Left ventricle myocardium superior (tissue), 1 donor: ENCODE measurements at places on chromosomes 13 and 19.

DNA sequence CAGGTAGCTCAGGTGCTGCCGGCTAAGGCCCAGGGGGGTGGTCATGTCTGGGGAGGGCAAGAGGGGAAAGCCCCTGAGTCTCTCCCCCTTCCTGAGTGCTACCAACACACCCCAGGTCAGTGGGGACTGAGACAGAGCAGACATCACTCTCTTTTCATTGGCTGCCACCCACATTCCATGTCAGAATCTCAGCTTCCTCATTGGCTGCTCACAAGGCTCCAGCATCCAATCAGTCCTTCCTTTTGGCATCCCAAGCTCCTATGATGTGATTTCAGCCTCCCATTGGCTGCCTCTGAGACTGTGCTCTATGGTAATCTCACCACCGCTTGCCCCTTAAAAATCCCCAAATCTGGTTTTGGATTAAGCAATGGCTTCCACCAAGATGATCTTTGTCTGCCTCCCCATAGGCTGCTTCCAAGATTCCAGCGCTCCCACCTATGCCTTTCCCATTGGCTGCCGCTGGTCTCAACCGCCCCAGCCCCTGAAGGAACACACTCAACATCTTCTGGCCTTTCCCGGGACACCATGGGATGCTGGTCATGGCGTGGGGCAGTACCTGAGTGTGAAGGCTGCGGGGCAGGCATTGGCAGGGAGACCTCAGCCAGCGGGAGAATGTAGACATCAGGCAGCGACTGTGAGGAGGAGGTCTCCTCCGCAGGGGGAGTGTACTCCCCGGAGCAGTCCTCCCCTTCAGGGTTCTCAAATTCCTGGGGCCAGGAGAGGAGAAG is 2.0 kb downstream of the LMTK3 start:
- no peak for DNase-seq

DNA sequence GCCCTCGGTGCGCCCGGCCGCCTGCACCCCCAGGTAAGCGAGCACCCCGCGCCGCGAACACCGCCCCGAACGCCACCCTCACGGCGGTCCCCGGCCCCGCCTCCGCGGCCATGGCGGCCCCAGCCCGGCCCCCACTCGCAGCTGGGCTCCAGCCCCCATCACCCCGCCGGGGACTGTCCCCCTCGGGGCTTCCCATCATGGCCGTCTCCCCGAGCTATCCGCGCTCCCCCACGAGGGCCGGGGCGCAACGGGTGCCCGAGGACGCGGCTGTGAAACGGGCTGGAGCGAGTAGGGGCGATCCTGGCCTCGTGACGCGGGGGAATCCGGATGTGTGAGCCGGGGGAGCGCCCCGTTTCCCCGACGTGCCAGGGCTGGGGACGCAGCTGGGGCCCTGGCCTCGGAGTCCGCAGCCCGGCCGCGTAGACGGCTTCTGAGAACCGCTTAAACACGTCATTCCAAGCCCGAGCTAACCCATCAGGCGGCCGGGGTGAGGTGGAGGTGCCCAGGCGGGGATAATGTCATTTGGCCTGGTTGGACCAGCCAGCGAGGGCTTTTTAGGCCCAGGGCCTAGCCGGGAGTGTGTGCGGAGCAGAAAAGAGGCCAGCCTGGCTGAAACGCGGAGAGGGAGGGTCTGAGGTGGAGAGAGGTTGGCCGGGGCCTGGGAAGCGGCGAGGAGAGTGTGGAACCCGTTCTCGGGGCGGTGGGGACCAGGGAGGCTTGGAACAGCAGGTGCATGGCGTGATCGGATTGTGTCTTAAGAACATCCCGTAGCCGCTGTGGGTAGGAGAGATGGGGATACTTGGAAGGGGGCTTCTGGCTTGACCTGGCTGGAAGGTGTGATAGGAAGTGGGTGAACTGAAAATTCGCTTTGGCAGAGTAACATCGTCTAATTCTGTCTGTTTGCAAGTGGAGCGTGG is 550 bp downstream of the CERS4 start:
- no peak for DNase-seq

- DNase-seq: no peak
Observed at GRCh38 chr13:44715287-44716230, 139.4 kb upstream of the TSC22D1 start.

- DNase-seq: peak; percentile 56
Observed at GRCh38 chr13:106573868-106574267, 5.9 kb upstream of the ARGLU1 start.

- DNase-seq: no peak
Observed at GRCh38 chr19:41641879-41642485, 15.1 kb upstream of the CEACAM4 start.

DNA sequence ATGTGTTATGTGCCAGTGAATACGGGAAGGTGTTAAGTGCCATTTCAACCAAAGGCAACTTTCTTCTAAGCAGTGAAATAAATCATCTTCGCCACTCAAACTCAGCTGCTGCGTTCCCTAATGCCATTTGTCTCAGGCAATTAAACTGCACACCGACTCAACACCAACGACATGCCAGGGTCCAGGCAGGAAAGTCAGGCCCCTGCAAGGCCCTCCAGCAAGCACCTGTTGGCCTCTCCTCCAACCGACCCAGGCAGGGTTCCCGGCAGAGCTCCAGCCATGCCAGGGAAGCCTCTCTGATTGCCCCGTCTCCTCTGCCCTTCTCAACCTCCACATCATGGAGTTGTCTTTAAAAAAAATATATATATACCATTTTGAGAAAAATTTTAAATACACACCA is 21.8 kb downstream of the SAFB2 start:
- DNase-seq: no peak

- no peak for DNase-seq
Observed at GRCh38 chr19:3281026-3281425, 56.6 kb downstream of the CELF5 start.

DNA sequence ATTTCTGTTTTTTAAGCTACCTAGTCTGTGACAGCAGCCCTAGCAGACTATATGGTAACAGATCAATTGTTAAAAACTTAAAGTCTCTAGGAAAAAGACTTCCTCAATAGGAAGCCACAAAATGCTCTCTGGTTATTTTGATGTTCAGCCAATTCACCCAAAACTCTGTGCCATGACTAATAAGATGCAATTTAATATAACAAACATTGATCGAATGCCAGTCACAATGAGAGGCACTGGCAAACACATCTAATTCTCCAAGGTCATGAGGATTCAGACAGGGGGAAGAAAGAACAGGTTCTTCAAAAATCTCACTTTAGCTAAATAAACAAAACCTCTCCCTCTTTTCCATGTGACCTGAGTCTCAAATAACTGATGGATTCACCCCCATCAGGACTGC is 107.5 kb downstream of the SUCLA2 start:
- DNase-seq: no peak

DNA sequence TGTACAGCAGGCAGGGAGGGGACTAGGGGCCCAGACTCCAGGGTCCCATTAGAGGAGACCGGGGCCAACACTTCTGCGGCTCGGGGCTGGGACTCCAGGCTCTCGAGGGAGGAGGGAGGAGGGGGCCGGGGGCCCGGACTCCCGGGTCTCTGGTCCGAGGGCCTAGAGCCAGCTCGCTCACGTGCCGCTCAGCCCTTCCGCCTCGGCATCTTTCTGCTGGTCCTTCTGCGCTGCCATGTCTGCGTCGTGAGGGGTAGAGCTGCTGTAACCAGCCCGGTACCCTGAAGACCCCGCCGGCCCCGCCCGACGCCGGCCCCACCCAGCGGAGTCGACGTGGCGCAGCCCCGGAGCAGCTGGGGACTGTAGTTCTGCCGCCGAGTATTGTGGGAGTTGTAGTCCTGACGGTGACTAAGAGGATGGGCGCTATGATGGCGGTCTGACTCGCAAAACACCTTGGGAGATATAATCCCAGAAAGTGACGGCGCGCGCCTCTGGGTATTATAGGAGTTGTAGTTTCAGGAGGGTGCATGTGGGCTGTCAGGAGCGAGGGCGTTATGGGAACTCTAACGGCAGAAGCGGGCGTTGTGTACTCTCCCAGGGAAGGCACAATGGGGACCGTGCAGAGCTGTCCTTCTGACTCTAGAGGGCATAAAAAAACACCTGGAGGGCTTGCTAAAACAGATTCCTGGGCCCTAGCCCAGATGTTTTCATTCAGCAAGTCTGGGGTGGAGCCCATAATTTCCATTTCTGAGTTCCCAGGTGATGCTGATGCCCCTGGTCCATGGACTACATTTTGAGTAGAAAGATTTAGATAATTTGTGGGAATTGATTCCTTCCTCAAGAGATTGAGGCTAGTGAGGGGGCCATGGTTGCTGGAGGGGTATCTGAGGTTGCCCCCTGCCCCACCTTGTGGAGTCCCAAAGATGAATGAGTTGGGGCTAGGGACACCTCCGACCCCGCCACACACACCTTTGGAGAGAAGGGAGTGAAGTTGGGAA is at the start of gene RABAC1:
RABAC1 (minus strand) TSS at position 266 of the 998 bp plus-strand sequence; CDS start at position 237, 29 bp downstream.
- DNase-seq: peak; percentile 90

DNA sequence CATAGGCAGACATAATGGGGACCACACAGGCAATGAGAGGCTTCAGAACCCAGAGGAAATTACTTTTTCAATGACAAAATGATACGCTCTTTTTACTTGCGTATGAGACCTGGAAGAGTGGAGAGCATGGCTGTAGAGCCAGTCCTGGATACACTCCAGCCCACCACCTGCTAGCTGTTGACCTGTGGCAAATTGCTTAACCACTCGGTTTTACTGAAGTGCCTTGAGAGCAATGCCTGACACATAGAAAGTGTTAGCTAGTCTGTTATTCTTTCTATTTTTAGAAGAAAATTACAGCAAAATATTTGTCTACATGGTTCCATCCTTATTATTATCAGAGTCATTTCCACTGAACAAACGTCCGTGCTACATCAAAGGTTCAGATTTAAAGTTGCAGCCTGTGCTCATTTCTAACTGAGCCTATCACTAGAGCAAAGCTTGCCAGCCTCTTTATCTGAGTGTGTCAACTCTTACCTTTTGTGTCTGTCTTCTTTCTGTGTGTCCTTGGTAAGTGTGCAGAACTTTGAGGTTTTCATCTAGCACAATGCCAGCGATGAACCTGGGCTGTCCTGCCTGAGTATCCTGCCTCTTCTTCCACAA is 9.6 kb upstream of the GPR183 start:
- DNase-seq: no peak

DNA sequence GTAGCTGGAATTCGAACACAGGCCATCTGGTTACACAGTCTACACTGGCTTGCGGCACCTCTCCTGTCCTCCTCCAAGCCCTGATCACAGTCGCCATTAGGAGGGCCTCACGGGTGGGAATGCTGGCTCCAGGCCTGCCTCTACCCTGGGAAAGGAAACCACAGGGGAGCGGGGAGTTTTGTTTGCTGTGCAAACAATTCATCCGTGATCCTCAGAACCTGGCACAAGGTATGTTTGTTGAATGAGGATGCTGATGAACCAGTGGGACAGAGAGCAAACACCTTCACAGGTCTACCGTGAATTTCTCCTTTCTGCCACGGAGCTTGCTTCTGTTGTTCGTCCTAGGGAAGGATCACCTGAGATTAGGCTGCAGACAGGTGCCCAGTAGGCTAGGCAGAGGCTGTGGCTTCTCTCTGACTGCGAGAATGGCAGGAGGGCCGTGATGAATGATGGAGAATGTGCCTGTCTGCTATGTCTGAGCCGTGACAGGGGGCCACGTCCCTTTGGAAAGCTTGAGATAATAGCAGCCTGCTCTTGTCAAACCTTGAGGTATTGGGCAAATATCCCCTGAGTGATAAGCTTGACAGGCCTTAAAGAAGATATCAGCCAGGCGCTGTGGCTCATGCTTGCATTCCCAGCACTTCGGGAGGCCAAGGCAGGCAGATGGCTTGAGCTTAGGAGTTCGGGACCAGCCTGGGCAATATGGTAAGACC is 36.7 kb downstream of the PIN1 start:
- no peak for DNase-seq

GRCh38 chr13:50401721-50402465 is 386.6 kb downstream of the KCNRG start:
- no peak for DNase-seq

DNA sequence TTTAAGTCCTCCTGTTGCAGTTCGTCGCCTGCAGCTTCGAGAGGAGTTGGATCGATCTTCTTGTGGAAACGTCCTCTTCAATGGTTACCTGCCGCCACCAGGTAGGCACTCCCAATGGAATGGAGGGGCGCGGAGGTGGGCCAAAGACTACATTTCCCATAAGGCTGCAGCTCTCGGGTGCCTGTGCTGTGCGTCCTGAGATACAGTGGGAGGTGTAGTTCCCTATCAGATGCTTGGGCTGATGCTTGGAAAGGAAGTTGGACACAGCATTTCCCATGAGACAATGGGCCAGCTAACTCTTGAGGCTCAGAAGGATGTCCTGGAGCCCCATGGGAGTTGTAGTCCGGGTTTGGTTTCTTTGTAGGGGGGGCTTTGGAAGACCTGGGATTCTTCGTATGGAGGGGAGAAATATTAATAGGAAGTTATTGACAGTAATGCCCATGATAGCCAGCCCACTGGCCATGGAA is 1.8 kb downstream of the SHKBP1 start:
- no peak for DNase-seq

- DNase-seq: no peak
Observed at GRCh38 chr19:46944123-46944748, 75.4 kb upstream of the NPAS1 start.

DNA sequence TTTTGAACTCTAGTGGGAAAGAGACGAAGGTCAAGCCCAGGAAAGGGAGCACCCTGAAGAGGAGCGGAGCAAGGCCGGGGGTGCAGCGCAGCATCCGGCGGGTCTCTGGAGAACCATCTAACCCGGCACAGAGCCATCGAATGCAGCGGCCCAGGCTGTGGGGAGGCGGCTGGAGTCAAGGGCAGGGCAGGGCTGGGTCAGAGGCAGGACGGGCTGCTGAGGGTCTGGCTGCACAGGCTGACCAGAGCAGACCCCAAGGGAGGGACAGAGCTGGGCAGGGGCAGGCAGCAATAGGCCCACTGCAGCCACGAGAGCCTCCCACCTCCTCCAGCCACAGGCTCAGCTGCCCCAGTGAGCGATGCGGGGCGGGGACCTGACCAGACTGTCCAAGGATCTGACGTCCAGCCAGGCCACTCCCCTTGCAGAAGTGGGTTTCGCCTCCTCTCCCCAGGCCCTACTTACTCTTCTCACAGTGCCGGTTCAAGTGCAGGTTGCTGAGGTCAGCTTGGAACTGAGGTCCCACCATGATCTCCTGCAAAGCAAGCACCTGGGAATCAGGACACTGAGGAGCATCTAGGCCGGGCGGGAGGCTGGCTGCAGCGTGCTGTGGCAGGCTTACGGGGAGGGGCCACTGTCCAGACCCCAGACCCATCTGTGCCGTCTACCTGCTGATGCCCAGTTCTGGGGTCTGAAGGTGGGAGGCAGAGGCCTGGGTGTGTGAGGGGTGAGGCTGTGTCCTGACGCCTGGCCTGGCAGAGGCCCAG is 19.2 kb downstream of the MIER2 start:
- DNase-seq: no peak

DNA sequence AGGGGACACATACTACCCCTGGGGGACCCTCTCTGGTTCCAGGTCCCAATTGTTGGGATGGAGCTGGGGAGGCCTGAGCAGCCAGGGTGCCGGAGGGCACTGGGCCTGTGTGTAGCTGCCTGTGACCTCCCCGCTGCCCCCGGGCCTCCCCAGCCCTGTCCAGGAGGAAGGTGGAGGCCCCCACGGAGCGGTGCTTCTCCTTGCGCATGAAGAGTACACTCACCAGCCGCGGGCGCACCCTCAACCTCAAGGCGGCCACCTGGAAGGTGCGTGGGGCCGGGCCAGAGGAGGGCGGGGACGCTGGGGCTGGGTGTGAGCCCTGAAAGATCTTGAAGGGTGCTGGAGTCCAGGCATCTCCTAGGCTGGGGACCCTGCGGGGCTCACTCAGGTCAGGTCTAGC is 11.7 kb downstream of the HIF3A start:
- no peak for DNase-seq

- DNase-seq: no peak
Observed at GRCh38 chr19:4370418-4371041, 27.2 kb downstream of the MPND start.
